ENCODE measurements at places on chromosomes 5 and 9.

DNA sequence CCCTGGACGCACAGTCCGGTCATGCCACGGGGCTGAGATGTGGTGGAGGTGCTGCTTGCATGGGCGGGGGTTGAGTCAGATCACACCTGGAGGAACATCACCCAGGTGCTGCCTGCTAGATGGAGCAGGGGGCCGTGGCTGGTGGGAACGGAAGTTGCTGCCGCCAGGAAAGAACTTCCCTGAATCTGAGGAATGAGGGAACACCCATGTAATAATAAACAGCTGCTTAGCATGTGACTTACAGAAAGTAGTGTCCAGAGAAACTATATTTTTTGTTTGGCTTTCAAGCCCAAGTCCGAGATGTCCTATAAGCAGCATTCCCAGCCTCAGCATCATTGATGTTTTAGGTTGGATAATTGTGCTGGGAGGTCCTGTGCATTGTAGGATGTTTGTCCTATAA is 27.1 kb upstream of the FAM240B start:
- DNase-seq = no peak

DNA sequence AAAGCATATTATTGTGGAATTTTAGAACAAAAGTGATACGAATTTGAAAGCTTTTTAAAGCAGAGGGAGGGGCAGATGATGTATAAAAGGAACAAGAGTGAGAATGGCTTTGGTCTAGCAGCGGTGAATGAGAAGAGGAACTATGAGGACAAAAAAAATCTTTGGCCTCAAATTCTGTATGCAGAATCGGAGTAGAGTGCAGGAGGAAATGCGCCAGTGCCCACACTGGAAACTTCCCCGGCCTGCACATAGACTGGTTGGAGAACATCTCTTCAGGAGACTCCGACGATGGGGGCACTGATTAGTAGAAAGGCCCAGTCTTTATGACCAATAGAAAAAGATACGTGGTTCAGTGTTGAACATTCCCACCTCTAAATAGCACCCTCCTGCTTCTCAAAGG is 51.3 kb downstream of the SLC46A2 start:
- DNase-seq = no peak

DNA sequence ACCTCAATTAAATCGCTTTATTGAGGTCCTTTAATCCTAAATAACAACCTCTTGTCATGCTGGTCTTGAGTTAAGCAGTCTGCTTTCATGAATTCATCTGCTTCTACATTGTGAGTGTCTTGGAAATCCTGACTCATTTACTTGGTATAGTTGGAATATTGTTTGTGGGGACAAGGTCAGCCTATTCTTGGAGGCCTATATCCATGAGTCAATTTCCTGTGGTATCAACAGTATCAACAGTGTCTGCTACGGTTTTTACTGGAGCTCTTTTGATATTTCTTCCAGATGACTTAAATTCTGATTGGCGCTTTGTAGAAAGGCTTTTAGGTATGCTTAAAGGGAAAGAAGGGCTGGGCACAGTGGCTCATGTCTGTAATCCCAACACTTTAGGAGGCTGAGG is 71.2 kb upstream of the PARP8 start:
- no peak for DNase-seq

GRCh38 chr5:1998716-1999317 is 116.1 kb upstream of the IRX4 start:
- no peak for DNase-seq

GRCh38 chr9:37353791-37354190 is 68.7 kb upstream of the GRHPR start:
- no peak for DNase-seq

- DNase-seq = no peak
These were observed 193.4 kb downstream of the FBXL7 start for GRCh38 chr5:15693382-15693728.

GRCh38 chr5:71891856-71892255 is 172.8 kb downstream of the CARTPT start:
- DNase-seq = no peak

DNA sequence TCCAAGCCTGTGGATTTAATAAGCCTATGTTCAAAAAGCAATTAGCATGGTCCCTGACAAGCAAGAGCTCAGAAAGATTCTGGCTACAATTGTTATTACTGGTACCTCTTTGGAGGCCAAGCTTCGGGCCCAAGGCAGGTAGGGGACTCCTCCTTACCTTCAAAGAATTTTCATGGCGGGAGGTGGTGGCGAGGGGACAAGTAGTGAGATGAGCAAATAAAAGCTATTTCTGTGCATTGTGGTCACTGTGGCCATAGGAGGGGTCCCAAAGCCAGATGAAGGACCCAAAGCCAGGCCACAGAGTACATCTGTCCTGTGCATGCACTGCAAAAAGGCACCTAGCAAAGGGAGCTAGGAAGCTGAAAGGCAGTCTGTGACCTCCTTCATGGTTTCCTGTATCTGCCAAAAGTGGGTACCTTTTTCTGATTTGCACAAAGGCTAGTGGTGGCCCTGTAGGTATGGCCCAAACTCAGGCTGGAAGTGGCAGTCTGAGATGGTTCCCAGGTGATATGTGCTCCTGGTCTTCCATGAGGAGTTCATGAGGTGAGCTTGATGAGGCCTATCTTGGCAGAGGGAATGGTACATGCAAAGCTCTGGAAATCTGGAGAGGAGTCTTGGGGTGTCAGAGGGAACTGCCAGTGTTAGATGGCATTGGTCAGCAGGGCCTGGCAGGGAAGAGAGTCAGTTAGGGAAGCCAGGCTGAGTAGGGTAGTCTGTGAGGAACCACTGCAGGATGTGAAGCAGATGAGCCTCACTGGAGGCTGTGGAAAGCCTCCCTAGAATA is 3.3 kb upstream of the CXXC5 start:
- DNase-seq = no peak

GRCh38 chr9:106670418-106670817 is 192.5 kb upstream of the ZNF462 start:
- no peak for DNase-seq

- DNase-seq = no peak
These were observed 566.6 kb upstream of the MEF2C start for GRCh38 chr5:89449392-89450148.

DNA sequence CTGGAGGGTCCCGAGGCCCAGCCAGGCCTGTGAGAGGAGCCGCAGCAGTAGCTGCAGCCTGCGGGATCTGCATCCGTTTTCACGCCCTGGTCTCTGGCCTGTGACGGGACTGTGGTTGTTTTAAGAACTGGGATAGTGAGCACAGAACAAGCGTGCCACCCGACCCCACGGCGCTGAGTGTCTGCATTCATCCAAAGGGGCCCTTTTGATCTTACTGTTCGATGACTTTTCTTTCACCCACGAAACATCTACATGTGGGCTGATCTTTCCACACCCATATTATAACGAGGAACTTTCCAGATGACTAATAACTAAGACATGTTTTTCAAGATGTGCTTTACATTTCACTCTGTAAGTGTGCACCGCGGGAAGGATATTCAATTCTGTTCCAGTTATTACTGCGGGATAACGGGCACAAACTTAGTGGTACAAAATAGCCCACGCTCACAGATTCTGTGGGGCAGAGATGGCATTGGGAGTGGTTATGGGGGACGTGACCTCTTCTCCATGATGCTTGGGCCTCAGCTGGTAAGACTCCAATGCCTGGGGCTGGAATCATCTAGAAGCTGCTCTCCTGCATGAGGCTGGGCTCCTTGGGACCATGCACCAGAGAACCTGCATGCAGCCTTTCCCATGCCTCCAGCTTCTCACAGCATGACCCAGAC is 165.0 kb downstream of the SYK start:
- DNase-seq = no peak

GRCh38 chr9:89730715-89731114 is 125.9 kb downstream of the GADD45G start:
- DNase-seq = no peak

- DNase-seq = no peak
These were observed 39.2 kb downstream of the ANXA2R start for GRCh38 chr5:43000914-43001313.

- no peak for DNase-seq
These were observed 179.3 kb downstream of the FSTL4 start for GRCh38 chr5:133432956-133433532.

DNA sequence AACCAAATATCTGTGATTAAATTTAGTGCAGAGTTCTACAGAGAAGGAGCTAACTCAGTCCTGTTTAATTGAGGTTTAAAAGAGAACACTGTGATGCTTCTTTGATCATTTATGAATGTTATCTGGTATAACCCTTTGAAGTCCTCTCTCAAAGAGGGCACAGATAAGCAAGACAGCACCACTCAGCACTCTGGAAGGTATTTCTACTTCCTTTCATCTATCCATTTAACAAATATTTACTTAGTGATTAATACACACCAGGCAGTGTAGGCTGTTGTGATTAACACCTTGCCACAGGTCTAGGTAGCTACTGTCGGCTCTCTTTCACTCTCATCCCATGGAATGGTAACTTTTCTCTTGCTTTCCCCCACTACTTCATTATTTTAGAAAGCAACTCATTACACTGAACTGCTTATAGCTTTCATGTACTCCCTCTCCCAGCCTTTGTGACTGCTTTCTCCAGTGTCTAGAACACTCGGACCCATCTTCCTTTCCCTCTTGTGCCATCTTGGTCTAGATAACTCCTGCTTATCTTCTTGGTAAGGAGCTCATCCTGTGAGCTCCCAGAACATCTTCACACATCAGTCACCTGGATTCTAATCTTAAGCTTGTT is 54.7 kb downstream of the GLDC start:
- no peak for DNase-seq

DNA sequence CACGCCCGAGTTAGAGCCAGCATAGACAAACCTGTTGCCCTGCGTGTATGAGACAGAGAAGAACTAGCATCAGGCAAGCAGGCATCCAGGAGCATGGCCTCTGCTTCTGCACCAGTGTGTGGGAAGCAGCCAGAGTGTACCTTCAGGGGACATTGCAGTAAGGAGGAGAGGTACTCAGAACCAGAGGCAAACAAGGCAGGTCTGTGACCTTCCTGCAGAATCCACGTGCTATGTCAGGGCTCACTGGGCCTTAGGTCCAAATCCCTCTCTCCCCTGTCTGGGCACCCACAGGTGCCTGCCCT is 63.0 kb downstream of the SECISBP2 start:
- DNase-seq = no peak

GRCh38 chr9:18255158-18255629 is 218.8 kb upstream of the ADAMTSL1 start:
- DNase-seq = peak; percentile 48

DNA sequence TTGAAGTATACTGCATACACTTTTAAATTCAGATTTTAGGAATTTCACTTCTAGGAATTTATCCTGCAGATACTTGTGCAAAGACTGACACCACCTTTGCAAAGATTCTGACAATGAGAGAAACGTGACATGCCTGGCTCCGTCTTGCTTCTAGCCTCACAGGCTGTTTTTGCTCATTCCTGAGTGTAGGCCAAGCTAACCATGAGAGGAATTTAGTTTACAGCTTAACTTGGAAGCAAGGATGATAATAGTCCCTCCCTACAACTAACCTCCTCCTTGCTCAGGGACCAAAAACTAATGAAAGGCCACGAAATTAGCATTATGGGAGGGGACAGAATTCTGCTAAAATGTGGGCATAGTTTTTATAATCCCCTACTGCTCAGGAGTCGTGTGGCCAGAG is 31.1 kb downstream of the C5orf22 start:
- no peak for DNase-seq

GRCh38 chr9:77495834-77496671 is 152.1 kb downstream of the GNA14 start:
- no peak for DNase-seq

DNA sequence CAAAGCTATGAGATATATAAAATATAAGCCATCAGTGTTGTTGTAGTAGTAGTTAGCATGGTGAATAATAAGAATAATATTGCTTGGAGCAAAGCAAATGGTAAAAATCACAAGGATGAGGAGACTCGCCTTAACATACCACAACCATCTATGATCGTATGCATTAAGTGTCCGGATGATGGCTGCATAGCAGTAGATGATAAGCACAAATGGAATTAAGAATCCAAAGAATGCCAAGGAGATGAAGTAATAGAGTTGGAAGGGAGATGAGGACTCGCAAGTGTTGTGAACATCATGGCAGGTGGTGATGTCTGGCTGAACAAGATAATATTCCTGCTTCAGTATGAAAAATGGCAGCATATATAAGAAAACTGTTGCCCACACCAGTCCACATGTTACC is 5.5 kb downstream of the F2RL2 start:
- no peak for DNase-seq

DNA sequence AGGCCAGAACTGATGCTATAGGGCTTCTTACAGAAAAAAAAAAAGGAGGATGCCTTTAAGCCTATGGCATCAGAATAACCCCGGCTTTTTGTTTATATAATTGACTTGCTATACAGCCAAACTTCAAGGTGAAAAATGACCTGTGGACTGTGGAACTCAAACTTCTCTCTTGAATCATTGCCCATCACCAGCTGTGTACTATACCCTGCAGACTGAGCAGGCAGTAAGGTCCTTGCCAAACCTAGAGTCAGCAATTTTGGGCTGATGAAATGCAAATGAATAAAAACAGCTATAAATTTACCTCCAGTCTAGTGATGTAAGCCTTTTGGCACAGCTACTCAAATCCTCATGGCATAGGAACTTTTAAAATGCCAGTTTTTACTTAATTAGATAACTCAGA is 44.5 kb upstream of the PPP3R2 start:
- DNase-seq = no peak

DNA sequence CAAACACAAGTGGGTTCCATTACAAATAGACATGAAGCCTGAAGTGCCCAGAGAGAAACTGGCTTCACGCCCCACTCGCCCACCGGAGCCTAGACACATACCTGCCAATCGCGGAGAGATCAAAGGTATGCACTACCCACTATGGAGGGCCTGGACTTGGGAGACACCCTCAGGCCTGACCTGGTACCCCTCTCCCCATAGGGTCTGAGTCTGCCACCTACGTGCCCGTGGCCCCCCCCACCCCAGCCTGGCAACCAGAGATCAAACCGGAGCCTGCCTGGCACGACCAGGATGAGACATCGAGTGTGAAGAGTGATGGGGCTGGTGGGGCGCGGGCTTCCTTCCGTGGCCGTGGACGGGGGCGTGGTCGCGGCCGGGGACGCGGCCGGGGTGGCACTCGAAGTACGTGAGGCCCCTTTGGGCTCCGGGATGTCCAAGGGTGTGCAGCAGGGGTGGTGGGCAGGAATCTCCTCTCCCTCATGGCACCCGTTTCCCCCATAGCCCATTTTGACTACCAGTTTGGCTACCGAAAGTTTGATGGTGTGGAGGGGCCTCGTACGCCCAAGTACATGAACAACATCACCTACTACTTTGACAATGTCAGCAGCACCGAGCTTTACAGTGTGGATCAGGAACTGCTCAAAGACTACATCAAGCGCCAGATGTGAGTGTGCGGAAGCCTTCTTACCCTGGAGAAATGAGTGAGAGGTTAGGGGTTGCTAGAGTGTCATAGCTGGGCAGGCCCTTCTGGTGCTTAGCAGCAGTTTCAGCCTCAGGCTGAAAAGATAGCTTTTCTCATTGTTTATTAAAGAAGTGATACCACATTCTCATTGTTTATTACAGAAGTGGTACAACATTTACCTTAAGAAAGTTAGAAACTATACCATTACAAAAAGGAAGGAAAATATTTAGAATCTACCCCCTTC is 38.7 kb downstream of the LARP1 start:
- no peak for DNase-seq

GRCh38 chr5:42005561-42006153 is 80.6 kb downstream of the FBXO4 start:
- DNase-seq = no peak

- no peak for DNase-seq
These were observed 209.8 kb upstream of the ZNF462 start for GRCh38 chr9:106653213-106653612.
